GM18507 (cell line): ENCODE measurements at places on chromosomes 7 and 10.

DNA sequence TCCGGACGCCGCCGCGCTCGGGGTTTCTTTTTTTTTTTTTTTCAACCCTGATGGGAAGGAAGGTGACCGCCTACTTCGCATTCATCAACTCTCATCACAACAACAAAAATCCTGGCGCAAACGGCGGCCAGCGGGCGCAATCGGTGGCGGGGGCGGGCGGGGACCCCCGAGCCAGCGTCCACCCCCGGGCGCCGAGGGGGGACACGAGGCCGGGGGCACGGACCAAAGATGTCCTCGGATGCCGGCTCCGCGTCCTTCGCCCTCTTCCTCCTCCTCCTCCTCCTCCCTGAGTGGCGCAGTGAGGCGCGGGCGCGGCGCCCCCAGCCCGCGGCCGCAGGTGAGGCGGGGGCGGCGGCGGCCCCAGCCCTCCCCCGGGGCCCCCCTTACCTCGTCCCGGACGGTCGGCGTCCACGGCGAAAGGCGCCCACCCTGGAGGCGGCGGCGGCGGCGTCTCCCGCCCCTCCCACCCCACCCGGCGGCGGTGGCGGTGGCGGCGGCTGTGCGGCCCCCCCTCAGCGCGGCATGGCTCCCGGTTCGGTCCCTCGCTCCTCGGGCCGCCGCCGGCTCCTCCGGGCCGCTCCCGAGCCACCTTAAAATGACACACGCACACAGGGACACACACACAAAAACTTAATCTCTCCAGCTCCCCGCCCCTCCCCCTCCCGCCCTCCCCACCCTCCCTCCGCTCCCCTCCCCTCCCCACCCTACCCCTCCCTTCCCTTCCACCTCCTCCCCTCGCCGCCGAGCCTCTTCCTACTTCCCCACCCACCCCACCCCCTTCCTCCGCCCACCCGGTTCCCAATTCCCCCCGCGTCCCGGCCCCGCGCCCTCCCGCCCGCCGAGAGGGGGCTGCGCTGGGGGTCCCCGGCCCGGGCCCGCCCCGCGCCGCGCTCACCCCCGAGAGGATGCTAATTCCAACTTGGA lies at the start of gene CTBP2:
CTBP2 (minus strand) TSS at position 632 of the 924 bp plus-strand sequence.
- no peak for DNase-seq

DNA sequence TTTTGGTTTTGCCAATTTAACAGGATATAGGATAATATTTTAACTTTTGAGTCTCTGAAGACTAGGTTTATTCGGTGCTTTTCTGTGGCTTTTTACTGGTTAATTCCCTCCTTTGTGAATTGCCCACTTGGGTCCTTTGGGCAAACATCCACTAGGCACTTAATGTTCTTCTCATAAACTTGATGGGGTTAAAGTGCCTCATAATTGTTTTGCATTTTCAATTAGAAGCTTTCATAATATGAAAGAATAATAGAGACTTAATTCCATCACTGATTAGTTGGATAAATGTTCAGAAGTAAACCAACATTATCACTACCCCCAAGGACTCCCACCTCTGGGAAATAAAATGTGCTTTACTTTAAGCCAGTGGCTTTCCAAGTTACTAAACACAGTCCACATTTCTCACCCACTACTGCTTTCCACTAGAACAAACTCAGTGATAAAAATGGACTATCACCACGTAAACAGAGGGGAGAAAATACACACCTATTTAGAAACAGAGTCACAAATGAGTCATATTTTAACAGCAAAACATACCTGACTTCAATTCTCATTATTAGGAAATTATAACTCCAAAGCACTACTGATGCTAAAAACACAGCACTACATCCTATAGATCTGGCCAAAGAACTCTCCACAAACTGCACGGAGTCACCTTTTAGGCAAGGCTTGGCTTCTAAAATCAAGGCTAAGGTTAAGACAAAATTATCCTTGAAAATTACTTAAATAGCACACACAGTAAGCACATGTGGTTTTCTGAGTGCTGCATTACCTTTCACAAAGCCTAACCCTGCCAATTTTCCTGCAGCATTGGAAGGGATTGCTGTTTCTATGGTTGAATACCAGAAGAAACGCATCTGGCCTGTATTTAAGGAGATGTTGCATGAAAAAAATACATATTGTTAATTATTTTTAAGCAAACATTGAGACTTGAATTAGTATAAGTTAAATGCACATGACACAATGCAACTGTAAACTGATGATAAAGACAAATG lies 41.2 kb downstream of the PARD3 start:
- DNase-seq = no peak

DNA sequence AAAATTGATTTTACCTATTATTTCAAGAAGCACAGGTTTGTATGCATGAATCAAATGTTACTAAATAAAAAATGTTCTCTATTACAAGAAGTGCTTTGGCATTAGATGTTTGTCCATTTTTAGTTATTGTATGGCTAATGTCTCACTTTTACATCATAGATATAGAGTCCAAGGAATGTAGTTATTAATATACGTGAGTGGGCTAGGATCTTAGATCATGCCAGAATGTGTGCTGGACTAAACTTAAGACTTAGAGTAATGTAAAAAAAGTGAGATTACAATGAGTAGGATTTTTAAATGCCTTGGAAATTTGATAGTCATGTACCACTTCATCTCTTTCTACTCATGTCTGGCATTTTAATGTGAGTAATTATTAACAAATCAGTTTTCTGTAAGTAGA lies 196.6 kb downstream of the ARL4A start:
- no peak for DNase-seq

GRCh38 chr10:14409247-14409646 lies 78.5 kb upstream of the FRMD4A start:
- DNase-seq = no peak

DNA sequence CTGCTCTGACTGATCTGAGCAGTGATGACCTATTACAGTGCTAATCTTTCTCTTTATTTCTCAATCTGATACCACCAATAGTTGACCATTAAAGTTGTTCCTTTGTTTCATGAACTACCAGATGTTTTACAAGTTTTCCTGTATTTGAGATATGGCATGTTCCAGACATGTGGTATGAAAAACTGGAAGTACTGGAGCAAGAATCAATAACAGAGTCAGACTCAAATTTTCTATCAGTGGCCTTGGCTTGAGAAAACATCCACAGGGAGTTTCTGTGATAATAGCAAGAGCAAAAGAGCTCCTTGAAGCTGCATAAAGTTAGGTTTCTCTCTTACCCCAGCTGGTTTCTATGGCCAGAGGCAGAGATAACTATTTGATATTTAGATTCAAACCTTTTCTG lies 469.0 kb upstream of the STEAP1 start:
- DNase-seq = no peak

DNA sequence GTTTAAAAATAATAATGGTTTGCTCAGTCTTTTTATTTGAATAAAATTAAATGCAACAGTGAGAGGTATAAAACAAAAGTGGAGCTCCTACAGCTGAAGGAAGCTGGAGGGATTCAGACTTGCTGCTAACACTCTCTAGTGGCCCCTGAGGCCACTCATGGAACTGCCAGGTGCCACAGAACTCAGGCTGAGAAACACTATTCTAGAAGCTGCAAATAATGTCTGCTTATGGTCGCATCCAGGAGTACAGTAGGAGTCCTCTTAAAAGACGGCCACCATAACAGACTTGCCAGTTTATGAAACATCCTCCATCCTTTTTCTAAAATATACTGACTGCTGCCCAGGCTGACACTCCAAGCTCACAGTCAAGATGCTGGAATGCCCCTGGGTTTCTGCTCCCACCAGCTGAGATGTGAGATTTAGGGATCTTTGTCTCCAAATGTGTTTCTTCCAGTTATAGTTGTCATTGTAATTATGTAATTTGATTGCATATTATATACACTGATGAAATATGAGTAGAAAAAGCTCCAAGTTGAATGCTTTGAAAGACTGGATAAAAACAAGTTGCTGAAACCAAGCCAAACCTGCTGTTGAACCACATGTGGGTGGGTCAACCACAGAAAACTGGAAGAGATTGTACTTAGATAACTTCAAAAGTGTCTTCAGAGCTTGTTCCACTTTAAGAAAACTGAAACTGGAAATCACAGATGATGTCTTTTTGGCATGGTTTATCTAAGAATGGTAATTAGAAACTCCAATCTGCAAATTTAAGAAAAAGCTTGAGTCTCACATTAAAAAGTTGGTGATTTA lies 213.7 kb upstream of the AOAH start:
- DNase-seq = no peak

- DNase-seq = no peak
Measured at GRCh38 chr7:52088008-52088901, 771.6 kb upstream of the COBL start.

DNA sequence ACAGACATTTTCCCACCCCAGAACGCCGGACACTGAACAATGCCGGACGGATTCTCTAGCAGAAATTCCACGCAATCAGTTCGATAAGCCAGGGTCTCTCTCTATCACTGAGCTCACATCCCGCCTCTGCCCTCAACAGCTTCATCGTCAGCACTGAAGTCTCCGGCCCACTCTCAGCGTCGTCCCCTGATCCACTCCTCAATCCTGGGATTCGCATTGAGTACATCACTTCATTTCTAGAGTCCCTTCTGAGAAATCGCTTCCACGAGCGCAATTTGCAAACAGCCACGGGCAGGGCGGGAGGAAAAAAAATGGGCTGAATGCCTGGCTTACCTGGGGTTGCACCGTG lies 365 bp downstream of the YME1L1 start:
- no peak for DNase-seq

DNA sequence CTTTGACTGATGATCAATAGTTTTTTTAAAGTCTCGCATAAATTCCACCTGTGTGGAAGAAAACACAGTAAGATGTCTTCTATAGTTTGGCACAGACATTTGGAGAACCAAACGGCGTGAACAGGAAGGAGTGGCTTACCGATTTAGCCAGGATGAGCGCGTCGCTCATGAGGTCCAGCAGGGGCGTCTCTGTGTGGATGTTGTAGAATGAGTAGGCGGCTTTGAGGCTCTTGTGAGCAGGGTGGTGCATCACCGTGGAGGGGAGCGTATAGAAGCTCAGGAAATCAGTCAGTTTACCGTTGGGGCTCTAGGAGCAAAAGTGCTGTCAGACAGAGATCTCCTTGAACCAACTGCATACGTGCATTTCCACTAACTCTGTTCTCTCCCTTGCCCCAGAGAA lies 15.5 kb downstream of the RPP38 start:
- no peak for DNase-seq

DNA sequence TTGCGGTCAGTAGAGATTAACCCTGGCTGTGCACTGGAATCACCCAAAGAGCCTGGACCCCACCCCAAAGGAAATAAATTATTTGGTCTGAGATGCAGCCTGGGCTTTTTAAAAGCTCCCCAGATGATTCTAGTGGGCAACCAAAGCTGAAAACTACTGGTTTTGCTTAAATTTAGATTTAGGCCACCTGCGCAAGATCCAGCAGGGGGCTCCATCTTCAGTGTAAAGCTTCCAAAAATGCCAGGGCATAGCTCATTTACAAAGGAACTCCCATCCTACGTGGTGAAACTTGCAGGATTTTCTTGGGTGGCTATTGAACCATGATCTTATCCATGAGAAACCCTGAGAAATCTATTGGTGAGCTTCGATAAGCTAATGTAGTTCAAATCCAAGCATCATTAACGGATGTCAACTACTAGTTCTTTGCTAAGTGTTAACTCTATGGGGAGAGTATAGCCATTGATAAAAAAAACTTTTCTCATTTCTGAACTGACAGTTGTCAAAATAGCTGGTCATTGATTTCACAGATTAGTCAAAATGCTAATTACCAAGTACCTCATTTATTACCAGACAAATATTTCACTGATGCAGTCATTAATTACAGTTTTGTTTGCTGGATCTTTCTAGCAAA lies 315.3 kb downstream of the LHFPL3 start:
- DNase-seq = no peak

- DNase-seq = no peak
Measured at GRCh38 chr7:131424219-131424822, 96.6 kb downstream of the MKLN1 start.

GRCh38 chr10:94407668-94408067 lies 5.3 kb downstream of the TBC1D12 start:
- no peak for DNase-seq

DNA sequence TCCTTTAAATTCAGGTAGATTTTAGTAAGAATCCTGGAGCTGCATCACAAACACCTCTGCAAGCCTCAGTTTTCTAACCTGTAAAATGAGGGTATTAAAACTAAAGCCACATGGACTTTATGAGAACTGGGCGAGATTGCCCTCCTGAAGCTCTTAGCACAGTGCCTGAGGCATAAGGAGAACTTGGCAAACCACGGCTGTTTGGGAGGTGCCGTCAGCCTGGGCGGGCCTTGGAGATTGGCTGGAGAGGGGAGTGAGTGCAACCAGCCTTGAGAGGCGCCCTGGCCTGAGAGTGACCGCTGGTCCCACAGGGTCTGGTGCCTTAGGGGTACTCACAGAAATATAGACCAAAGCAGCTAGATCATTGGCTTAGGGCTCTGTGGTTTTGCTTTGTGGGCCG lies 5.4 kb upstream of the TNS3 start:
- no peak for DNase-seq

DNA sequence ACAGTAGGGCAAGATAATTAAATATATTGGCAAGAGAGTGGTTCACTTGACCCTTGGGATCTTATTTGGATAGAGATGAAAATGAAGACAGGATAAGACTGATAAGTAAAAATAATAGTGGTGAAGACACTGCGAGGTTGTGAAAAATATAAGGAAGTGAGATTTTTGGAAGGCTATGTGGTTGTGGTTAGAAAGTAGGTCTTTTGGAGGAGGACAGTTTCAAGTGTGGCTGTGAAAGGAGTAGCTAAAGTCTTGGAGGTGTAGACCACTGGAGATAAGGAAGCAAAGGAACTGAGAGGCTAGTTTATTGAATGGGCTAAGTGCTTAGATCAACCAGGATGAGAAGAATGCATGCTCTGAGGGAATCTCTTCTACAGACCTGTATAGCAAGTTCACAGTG lies 11.2 kb downstream of the MIOS start:
- no peak for DNase-seq

- no peak for DNase-seq
Measured at GRCh38 chr7:636396-636795, 90.1 kb upstream of the DNAAF5 start.

GRCh38 chr10:75168275-75168674 lies 42.3 kb upstream of the VDAC2 start:
- DNase-seq = no peak
